ENCODE measurements at places on chromosomes 2 and 18. TPM values are rescaled to one million over a fixed set of nuclear protein-coding genes. Genes with fewer than 3 reads are reported as not detected.
A peak's percentile ranks its signal among the peaks of the same experiment; 100 is the strongest.

- no peak overlapping the region for H3K4me3 ChIP-seq
- H3K36me3 ChIP-seq = peaks cover 43% of the 10 kb centered on the region
- peaks cover 28% of the 10 kb centered on the region for H3K4me1 ChIP-seq
- no peaks in the 10 kb centered on the region for H3K27me3 ChIP-seq
- no peak for DNase-seq
- H3K27ac ChIP-seq = peak overlapping the region; percentile 67
Observed at GRCh38 chr2:101858246-101858645, 133.5 kb upstream of the IL1R2 start.

- H3K4me3 ChIP-seq = no peak overlapping the region
- DNase-seq = no peak
- H3K27ac ChIP-seq = no peak overlapping the region
- no peaks in the 10 kb centered on the region for H3K36me3 ChIP-seq
Observed at GRCh38 chr2:21267232-21267835, 143.6 kb downstream of the TDRD15 start.

GRCh38 chr2:132776287-132776686 is 106.3 kb upstream of the LYPD1 start:
- no peaks in the 10 kb centered on the region for H3K36me3 ChIP-seq
- H3K27ac ChIP-seq = no peak overlapping the region
- H3K4me1 ChIP-seq = no peaks in the 10 kb centered on the region
- H3K27me3 ChIP-seq = peaks cover 2% of the 10 kb centered on the region

DNA sequence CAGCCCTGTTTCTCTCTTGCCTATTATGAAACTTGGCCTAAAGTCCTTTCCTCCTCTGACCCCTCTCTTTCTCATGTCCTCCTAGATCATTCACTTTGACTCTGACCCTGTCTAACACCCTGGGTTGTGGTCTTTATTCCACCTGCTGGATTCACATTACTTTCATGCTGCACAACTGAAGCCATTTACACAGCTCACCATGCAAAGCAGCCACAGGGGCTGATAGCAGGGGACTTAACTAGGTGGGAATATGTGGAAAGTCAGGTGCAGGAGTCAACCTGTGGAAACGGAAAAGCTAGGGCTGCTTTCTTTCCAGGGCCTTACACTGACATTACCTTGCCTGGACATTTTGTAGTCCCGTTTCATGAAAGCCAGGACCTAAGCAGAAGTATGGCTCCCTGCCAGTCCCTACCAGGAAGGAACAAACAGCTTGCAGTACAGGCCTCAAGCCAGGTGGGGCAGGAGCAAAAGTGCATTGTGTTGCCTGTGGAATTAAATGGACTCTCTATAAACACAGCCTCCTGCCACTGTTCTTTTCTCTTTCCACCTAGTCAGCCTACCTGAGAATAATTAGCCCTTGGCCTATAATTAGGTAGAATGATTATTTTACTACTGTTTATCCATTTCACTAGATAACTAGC is 11.8 kb downstream of the MAPRE3 start:
- no peaks in the 10 kb centered on the region for H3K4me1 ChIP-seq
- no peak overlapping the region for H3K4me3 ChIP-seq
- no peak for DNase-seq
- H3K27ac ChIP-seq = no peak overlapping the region

GRCh38 chr2:36573165-36573564 is 24.8 kb downstream of the FEZ2 start:
- H3K36me3 ChIP-seq = peaks cover 33% of the 10 kb centered on the region
- H3K27me3 ChIP-seq = no peaks in the 10 kb centered on the region
- DNase-seq = no peak
- H3K4me1 ChIP-seq = peaks cover 11% of the 10 kb centered on the region
- no peak overlapping the region for H3K4me3 ChIP-seq

DNA sequence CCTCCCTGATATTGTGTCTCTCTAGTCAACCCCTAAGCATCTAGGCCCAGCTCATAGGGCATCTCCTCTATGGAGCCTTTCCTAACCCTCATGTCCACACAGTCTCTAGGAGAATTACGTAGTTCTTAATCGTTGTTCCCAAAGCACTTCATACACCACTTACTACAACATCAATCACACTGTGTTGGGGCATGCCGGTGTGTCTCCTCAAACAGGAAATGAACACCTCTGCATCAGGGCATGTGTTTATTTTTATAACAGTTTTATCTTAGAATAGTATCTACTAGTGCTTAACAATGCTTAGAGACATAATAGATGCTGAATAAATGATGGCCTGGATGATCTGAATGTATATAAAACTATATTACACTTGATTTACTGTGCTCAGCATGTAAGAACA is 19.7 kb downstream of the CYP1B1 start:
- peaks cover 24% of the 10 kb centered on the region for H3K4me1 ChIP-seq
- no peak for DNase-seq
- peaks cover 15% of the 10 kb centered on the region for H3K27me3 ChIP-seq
- peaks cover 2% of the 10 kb centered on the region for H3K36me3 ChIP-seq

GRCh38 chr2:103781313-103781712 is 1019.5 kb downstream of the TMEM182 start:
- no peak overlapping the region for H3K4me3 ChIP-seq
- no peaks in the 10 kb centered on the region for H3K4me1 ChIP-seq
- no peaks in the 10 kb centered on the region for H3K27me3 ChIP-seq
- H3K27ac ChIP-seq = no peak overlapping the region
- DNase-seq = no peak

DNA sequence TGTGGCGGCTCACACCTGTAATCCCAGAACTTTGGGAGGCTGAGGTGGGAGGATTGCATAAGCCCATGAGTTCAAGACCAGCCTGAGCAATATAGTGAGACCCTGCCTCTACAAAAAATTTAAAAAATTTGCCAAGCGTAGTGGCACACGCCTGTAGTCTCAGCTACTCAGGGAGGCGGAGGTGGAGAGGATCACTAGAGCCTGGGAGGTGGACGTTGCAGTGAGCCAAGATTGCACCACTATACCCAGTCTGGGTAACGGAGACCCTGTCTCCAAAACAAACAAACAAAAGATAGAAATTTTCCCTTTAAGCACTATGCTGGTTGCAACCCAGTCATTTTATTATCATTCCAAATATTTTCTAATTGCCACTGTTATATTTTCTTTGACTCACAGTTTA is 32.3 kb downstream of the NPHP1 start:
- peaks cover 4% of the 10 kb centered on the region for H3K4me1 ChIP-seq
- no peak overlapping the region for H3K27ac ChIP-seq
- no peak overlapping the region for H3K4me3 ChIP-seq
- DNase-seq = no peak
- H3K27me3 ChIP-seq = peaks cover 20% of the 10 kb centered on the region
- no peaks in the 10 kb centered on the region for H3K36me3 ChIP-seq

The SIX3 gene
- not detected for total RNA-seq

DNA sequence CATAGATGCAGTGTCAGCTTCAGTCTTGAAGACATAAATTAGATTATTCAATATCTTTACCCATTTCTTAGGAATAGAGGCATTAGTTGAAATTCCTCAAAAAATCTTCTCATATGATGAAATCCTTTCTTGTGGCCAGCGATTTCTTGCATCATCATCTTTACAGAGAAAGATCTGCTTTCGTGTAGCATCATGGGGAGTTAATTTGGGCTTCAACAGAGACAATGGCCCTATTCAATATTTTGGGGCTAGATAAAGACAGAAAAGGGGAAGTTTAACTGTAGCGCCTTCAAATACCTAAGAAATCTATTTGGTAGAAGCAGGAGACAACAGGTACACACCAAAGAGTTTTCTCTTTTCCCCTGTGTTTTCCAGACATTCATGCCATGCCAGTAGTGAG is 73.8 kb downstream of the TGFA start:
- H3K4me3 ChIP-seq = no peak overlapping the region
- H3K27ac ChIP-seq = no peak overlapping the region
- no peaks in the 10 kb centered on the region for H3K36me3 ChIP-seq
- H3K27me3 ChIP-seq = peaks cover 7% of the 10 kb centered on the region
- H3K4me1 ChIP-seq = no peaks in the 10 kb centered on the region

DNA sequence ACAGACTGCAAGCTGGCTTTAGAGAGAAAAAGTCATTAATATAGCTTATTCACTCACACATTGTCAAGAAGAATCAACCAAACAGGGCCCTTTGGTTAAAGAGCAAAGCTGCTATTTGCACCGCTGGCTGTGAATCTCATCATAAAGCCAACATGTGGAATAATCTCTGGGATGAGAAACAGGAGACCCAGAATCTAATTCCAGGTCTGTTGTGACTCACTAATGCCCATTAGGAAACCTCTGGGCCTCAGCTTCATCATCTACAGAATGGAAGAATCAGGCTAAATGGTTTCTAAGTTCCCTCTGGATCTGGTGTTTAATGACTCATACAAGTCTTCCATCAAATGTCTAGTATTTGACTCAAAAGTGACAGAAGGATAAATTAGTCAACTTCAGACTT is 591.7 kb upstream of the DDX18 start:
- no peaks in the 10 kb centered on the region for H3K27me3 ChIP-seq
- no peak overlapping the region for H3K27ac ChIP-seq
- no peaks in the 10 kb centered on the region for H3K36me3 ChIP-seq
- DNase-seq = no peak

- no peak for DNase-seq
- H3K27ac ChIP-seq = no peak overlapping the region
- peaks cover 3% of the 10 kb centered on the region for H3K27me3 ChIP-seq
Observed at GRCh38 chr2:121976926-121977325, 221.5 kb downstream of the TSN start.

- DNase-seq = no peak
- H3K27me3 ChIP-seq = no peaks in the 10 kb centered on the region
- H3K27ac ChIP-seq = no peak overlapping the region
- H3K4me3 ChIP-seq = no peak overlapping the region
- peaks cover 21% of the 10 kb centered on the region for H3K4me1 ChIP-seq
- H3K36me3 ChIP-seq = peaks cover 47% of the 10 kb centered on the region
Observed at GRCh38 chr18:35282353-35282752, 7.7 kb downstream of the ZSCAN30 start.

DNA sequence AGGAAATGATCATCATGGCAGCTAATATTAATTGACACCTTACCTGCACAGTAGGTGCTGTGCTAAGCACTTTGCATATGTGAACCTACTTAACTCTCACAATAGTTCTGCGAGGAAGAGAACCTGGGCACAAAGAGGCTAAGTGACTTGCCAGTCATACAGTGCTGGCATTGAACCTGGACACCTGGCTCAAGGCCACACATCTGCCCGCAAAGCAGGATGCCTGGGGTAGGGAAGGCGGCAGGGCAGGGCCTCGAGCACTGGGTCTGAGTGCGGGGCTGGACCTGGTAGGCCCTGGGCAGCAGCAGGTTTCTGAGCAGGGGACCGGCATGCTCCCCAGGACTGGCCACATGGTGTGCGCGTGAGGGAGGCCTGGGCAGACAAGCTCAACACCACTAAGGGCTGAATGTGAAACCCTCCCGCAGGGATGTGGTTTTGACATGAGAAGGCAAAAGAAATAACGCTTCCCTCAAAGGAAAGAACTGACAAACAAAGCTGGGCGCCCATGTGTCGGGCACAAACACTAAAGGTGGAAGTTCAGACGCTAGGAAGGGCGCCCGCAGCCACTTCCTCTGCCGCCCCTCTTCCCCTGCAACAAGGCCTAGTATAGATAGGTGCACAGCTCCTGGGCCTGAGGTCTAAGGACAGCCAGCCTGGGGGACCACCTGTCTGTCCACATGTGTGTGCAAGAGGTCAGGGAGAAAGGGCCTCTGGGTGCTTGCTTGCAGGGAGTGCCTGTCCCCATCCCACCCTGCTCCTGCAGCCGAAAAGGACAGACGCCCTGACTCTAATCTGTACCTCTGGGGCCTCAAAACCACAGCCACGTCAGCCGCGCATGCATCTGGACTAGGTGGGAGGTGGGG is 92.5 kb downstream of the ZFP36L2 start:
- peak; percentile 74 for DNase-seq
- peaks cover 4% of the 10 kb centered on the region for H3K36me3 ChIP-seq
- H3K4me3 ChIP-seq = peak overlapping the region; percentile 64
- H3K27me3 ChIP-seq = no peaks in the 10 kb centered on the region
- H3K4me1 ChIP-seq = peaks cover 89% of the 10 kb centered on the region

GRCh38 chr2:238731961-238732360 is 115.9 kb upstream of the TWIST2 start:
- no peak overlapping the region for H3K27ac ChIP-seq
- H3K4me3 ChIP-seq = no peak overlapping the region
- no peaks in the 10 kb centered on the region for H3K4me1 ChIP-seq
- no peak for DNase-seq
- peaks cover 3% of the 10 kb centered on the region for H3K27me3 ChIP-seq

GRCh38 chr2:152051436-152051835 is 47.4 kb downstream of the CACNB4 start:
- H3K27me3 ChIP-seq = peaks cover 7% of the 10 kb centered on the region
- no peaks in the 10 kb centered on the region for H3K4me1 ChIP-seq
- no peaks in the 10 kb centered on the region for H3K36me3 ChIP-seq
- no peak overlapping the region for H3K4me3 ChIP-seq
- no peak overlapping the region for H3K27ac ChIP-seq

DNA sequence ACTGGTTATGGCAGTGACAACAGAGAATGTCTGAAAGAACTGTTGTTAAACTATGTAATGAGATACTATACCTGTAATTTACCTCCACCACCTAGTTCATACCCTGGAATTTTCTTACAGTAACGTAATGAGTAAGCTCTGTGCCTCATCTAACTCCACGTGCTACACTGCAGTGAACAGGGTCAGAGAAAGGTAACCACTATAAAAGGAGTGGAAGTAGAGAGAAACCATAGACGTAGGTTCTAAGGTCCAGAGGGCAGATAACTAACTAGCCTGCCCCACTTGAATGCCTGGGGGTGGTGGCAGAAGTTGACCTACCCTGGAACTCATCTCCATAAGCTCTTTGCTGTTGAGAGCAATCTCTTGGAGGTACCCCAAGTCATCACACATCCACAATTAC is 32.0 kb upstream of the B4GALT6 start:
- H3K4me3 ChIP-seq = no peak overlapping the region
- no peaks in the 10 kb centered on the region for H3K4me1 ChIP-seq
- H3K36me3 ChIP-seq = no peaks in the 10 kb centered on the region
- no peak for DNase-seq
- no peaks in the 10 kb centered on the region for H3K27me3 ChIP-seq
- H3K27ac ChIP-seq = no peak overlapping the region

DNA sequence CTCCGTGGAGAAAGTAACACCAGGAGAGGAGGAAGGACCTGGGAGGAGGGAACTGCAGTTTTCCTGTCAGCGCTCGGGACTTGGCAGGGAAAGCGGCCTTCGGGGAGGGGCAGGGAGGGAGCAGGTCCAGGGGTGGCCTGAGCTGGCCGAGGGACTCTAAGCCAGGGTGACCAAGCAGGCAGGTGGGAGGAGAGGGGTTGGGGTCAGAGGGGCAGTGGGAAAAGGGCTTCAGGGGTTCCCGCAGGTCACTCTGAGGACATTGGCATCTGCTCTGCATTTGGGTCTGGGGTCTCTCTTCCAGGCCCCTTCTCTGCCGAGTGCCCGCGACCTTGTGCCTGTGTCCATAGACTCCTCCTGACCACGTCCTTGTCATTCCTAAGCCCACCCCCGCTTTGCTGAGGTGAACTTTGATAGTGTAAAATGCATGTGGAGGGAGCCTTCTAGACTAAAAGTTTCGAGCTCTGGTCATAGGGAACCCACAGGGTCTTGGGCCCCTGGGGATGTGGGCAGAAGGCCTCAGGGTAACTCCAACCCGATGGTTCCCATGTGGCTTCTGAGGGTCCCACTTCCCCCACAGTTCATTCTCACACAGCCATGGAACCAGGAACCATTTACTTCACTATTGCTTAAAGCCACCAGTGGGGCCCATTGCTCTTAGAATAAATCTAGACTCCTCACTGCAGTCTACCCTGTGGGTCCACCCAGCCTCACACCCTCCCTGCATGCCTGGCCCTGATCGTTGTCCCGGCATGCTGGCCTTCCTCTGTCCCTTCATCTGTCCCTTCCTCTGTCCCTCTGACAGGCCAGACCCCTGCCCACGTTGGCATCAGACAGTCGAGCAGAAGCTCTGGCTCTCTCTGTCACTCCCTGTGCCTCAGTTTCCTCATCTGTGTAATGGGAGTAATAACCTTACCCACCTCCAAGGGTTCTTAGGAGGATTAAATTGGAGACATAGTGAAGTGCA is 229.2 kb downstream of the SEPTIN10 start:
- no peak for DNase-seq
- no peak overlapping the region for H3K27ac ChIP-seq
- no peaks in the 10 kb centered on the region for H3K36me3 ChIP-seq
- H3K27me3 ChIP-seq = peaks cover 2% of the 10 kb centered on the region
